ENCODE measurements at places on chromosomes 7 and 10. TPM values are rescaled to one million over a fixed set of nuclear protein-coding genes. Genes with fewer than 3 reads are reported as not detected.

DNA sequence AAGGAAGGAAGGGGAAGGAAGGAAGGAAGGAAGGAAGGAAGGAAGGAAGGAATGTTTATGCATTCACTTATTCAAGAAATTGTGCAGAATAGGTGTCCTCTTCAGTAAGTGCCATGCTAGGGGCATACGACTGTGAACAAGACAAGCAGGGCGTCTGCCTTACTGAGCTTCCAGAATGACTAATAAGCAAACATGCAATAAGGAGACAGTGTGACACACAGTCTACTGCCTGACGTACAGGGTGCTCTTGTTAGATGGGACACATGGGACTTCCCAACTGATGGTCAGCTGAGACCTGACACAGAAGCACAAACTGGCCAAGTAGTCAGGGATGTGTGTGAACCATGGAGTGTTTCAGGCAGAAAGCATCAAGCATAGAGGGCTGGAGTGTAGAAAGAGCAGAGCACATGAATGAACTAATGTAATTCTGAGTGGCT lies 18.2 kb downstream of the DNAJC12 start:
- DNase-seq, result no peak

GRCh38 chr10:102596506-102596971 lies 47.7 kb upstream of the TRIM8 start:
- no peak for DNase-seq

GRCh38 chr7:114539575-114539974 lies 125.0 kb downstream of the FOXP2 start:
- DNase-seq, result no peak

GRCh38 chr7:136869001-136869961 lies 829 bp downstream of the CHRM2 start:
- no peak for DNase-seq

DNA sequence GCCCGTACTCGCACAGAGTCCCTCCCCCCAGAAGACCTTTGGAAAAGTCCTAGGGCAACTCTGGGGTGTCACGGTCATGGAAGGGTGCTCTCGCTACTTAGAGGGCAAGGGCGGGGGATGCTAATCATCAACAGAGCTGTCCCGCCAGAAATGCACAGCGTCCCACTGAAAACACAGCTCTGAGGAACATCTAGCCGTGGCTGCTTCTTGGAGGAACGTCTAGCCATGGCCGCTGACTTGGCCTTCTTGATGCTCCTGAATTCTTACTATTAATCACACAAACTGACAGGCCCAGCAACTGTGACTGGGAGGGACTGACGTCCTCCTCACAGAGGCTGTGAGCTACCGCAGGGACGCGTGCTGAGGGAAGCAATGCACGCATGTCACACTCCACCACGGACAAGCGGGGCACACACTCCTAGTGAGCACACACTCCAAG lies 1.7 kb downstream of the TUBGCP2 start:
- no peak for DNase-seq

- DNase-seq, result no peak
Observed at GRCh38 chr10:75776738-75777504, 345.5 kb downstream of the LRMDA start.

The XRCC2 gene
- 0.26 TPM for polyA plus RNA-seq

The DGKI gene
- polyA plus RNA-seq, result not detected

The GARIN1A gene
- polyA plus RNA-seq, result 0.37 TPM

The CALHM1 gene
- polyA plus RNA-seq, result not detected
